ENCODE measurements at places on chromosomes 2 and 18.

DNA sequence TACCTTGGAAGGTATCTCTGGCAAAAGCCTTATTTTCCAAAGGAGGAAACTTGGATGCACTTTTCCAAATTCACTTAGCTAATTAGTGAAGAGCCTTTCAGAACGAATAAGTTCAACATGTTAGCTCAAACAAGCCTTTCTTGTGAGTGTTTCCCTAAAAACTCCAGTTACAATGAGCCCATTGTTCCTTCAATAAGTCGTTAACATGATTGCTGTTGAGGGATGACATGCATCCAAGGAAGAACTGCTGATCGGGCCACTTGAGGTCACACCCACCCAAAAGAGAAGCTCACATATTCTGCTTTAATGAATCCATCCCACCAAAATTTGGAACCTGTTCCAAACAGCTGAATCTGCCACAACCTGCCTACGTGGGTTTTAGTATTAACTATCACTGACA lies 48.1 kb upstream of the SLC35G4 start:
- DNase-seq: no peak

DNA sequence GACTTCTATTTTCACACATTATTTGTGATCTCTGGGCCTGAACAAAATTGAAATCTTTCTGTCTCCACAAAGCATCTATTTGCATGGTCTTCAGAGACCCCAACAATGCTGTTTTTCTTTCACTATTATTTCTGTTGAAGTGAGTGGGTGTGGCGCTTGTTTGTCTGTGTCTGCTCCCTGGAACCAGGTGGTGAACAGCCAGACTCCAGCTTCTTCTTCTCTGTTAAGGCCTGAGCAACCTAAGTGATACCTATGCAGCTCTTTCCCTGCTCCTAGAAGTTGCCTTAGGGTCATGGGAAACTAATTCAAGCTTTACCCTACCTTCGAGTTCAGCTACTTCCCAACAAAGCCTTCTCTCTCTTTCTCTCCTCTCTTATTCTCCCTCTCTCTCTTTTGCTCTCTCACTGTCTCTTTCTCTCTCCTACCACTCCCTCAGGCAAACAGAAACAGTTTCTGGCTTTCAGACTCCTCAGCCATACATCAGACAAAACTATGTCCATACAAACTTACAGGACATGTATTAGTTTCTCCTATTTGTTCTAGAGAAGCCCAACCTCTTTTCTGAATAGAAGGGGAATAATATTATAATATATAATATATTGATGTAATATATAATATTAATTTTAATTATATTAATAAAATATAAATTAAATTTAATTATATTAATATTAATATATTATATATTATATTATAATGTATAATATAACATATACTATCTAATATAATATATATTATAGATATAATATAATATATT lies 552.5 kb downstream of the DSC3 start:
- no peak for DNase-seq

DNA sequence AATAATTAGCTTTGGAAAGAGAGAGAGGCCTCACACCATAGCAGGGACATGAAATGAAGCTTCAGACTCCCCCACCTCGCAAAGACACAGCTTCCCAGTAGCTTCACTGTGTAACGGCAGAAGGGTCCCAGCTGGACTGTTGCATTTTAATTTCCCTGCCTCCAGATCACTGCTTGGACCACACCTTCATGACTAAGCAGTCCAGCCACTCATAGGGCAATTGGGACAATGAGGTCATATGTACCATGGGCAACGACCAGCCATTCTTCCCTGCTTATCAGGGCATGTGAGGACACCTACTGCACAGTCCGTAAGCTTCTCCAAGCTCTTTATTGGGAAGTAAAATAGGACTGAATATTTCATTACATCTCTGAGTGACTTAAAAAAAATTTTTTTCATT lies 183.0 kb downstream of the MREG start:
- DNase-seq: no peak

GRCh38 chr2:51103205-51103604 lies 71.3 kb upstream of the NRXN1 start:
- DNase-seq: no peak

DNA sequence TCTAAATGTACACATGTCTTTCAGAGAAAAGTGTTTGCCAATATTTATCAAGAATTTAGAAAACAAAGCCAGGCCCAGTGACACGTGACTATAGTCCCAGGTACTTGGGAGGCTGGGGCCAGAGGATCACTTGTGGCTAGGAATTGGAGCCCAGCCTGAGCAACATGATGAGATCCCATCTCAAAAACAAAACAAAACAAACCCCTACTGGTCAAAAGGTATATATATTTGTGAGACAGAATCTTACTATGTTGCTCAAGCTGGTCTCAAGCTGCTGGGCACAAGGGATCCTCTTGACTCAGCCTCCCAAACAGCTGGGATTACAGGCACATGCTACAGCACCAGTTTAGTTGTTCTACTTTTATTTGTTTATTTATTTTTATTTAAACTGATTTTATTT lies 79.2 kb downstream of the ZDBF2 start:
- DNase-seq: no peak

- DNase-seq: no peak
Observed at GRCh38 chr2:11377928-11378545, 33.6 kb upstream of the ROCK2 start.

DNA sequence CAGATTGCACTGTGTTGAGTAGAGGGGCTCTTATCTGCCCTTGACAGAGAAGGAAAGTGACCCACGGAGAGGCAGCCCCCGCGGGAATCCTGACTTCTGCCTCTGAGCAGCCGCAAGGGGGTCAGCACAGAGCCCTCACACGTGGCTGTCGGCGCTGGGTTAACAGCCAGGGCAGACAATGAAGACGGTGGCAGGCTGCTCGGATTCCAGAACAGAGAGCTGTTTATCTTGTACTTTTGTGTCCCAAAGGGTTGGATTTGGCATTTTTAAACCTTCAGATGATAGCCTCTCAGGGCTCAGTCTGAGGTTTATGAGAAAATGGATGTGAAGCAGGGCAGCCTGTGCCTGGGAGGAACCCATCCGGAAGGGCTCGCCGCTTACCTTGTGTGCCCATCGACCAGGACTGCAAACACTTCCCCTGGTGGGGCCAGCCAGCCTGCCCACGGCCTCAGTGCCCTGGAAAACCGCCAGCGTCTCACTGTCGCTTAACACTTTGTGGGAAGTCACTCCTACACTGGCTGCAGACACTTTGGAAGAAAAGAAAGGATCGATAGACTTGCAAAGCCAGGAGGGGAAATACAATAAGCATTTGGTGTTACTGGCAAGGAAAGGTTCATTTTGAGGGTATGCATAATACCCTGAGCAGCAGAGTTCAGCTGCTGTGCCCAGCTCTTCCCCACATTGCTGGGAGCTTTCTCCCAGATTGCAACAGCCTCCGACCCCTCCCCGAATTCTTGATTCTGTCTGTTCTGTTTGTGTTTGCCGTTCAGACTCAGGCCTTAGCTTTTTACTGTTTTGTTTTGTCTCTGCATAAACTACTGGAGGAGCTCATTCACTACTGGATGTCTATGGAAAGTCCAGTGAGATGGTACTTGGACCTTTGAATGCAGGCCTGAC lies 325.3 kb upstream of the MYT1L start:
- no peak for DNase-seq

GRCh38 chr18:11000071-11000470 lies 149.3 kb downstream of the PIEZO2 start:
- DNase-seq: no peak

DNA sequence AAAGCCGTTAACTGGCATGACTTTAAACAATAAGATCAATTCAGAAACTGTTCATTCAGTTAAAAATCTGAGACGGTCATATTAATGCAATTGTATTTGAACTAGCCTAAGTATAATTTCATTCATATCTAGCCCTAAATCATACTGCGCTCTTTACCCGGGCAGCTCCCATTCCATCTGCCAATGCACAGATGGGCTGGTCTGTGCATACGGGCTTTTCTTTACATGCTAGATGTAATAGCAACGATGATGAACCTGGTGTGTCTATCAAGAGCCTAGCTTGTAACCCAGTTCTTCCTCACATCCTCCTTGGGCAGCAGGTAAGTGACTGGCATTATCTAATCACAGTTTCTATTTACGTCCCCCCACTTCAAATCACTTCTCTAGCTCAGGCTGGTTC lies 631.5 kb upstream of the KLHL29 start:
- no peak for DNase-seq

DNA sequence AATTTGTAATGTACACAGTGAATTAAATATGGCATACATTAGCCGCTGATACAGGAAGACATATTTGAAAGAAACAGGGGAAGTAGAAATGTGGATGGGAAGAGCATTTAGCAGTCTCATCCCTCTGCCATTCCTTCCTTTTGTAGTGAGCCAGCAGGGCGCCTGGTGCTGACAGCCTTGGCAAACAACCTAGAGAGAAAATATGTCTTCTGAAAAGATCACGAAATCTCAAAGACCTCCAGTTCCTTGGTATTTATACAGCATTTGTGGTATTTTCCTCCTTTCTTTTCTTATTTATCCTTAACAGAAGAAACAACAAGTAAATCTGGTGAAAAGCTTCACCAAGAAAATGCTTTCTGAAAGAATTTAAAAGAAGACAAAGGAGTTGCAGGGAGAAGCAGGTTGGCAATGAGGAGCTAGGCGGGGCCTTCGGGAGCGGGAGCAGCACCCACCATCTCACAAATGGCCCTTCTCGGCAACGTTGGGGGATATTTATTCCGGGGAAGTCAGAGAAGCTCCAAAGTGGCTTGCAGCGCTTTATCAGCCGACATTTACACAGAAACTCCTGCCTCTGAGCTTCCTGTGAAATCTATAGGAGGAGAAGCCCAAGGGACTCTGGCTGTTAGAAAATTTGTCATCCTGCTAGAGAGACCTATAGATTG lies 406.1 kb upstream of the NRP2 start:
- DNase-seq: no peak

DNA sequence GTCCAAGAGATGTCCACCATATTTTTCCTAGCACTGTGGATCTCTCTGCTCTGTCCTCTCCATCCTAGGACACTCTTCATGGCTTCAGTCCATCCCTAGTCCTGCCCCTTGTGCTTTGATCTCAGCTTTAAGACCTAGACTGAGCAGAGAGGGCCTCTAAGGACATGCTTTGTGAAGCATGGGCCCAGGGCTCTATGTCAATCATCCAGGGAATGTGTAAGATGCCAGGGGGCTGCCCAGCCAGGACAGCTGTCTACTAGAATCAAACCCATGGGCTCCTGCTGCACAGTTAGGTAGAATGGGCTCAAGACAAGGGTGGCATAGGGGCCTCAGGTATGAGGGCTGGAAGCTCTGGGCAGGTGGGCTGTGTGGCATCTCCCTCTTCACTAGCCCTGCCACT lies 24.9 kb downstream of the TET3 start:
- no peak for DNase-seq

DNA sequence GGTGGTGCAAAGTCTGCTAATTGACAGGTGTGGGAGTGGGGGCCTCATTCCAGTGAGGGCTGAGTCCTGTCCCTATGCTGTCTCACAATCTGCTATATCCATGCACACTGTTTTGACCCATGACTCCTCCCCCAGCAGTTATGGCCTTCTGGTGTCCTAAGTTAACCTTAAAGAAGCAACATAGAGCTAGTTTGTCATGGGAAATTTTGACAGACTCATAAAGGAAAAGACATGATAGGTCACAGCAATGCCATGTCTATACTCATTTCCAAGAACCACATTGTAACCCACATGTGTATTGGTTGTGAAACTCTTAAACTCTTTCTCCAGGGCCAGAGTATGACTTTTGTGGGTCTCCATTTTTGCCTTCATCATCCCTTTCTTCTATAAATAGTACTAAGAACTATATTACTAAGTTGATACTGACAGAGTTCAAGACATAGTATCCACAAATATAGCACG lies 78.2 kb upstream of the SLC1A4 start:
- no peak for DNase-seq

- DNase-seq: no peak
Observed at GRCh38 chr2:135803278-135803677, 33.7 kb downstream of the LCT start.
